ENCODE measurements at places on chromosomes 16 and 17. TPM values are rescaled to one million over a fixed set of nuclear protein-coding genes. Genes with fewer than 3 reads are reported as not detected.

The CACNG3 gene
- not detected for total RNA-seq

The EME1 gene
- 0.88 TPM for total RNA-seq

The KRT28 gene
- not detected for total RNA-seq

The TTLL6 gene
- total RNA-seq, result 0.66 TPM

The ANKRD13B gene
- total RNA-seq, result 8.1 TPM

The GINS2 gene
- total RNA-seq, result not detected

The DUS1L gene
- 46.5 TPM for total RNA-seq

The PALB2 gene
- total RNA-seq, result 16.5 TPM

The CDK5R1 gene
- 0.38 TPM for total RNA-seq

The ACSM2A gene
- not detected for total RNA-seq

The CTRL gene
- total RNA-seq, result 4.1 TPM

The WSCD1 gene
- total RNA-seq, result 0.16 TPM

The TBX6 gene
- 1.2 TPM for total RNA-seq

The TBC1D3E gene
- not detected for total RNA-seq

The PERCC1 gene
- total RNA-seq, result not detected

The TBC1D3C gene
- total RNA-seq, result not detected

The KRTAP4-7 gene
- total RNA-seq, result not detected

The OR4D1 gene
- total RNA-seq, result not detected

The C17orf50 gene
- total RNA-seq, result not detected
